ENCODE measurements at places on chromosomes 7 and 10.

DNA sequence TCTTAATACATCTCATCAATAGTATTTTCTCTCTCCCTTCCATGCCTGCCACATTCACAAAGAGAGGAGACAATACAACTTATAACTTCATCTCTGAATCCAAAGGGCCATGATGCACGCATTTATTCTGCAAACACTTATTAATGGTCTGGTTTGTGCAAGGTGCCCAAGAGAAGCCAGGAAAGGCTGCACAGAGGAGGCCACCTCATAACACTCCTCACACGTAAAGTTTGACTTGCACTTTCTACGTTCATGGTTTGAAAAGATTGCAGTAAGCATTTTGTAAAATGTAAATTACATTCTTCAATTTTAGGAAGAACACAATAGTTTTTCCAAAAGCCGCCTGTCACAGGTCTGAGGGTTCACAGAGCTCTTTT lies 1.2 kb upstream of the PALS2 start:
- no peak for DNase-seq

DNA sequence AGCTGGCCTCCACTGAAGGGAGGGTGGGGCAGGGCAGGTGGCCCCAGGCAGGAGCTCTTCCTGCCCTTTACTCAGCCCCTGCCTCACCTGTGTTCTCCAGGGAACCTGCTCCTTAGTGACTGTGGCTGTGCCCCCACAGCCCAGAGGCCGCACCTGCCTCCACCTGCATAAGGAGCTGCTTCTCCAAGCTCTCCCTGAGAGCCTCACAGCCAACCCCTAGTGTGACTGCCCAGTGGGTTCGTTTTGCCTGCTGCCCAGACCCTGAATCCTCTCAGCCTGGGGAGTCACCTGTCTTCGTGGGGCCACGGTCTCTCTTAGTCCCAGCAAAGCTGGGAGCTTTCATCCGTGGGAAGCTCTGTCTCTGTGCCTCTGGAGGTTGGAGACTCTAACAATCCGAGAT lies 94.4 kb downstream of the GLRX3 start:
- DNase-seq = no peak

DNA sequence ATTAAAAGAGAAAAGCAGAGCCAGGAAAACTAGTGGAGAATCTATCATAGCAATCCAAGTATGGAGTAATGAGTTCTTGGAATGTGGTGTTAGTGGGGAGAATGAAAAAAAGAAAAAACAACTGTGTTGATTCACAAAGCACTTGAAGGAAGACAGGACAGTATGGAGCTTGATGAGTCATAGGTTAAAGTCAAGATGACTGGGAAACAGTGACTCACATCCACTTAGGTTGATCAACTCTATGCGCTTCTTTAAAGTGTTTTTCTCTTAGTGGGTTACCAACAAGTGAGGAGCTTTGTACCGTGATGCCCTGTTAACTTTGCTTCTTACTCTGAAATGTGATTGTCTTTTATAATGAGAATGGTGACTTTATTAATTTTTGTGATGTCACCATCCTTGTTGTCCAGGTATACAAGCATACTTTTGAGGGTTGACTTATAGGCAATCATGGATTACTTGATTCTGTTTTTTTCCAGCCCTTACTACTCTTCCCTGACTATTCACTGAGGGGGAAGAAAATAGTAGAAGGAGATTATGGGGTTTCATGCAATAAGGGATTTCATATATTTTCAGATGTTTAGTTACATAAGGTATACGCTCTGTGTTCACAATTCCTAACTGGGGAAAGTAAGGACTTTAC lies 32.1 kb upstream of the MDFIC start:
- peak; percentile 95 for DNase-seq

GRCh38 chr7:33748793-33749192 lies 156.5 kb upstream of the BMPER start:
- DNase-seq = no peak

GRCh38 chr10:119283818-119284217 lies 76.4 kb downstream of the GRK5 start:
- no peak for DNase-seq

GRCh38 chr10:77602913-77603533 lies 34.6 kb downstream of the KCNMA1 start:
- no peak for DNase-seq

DNA sequence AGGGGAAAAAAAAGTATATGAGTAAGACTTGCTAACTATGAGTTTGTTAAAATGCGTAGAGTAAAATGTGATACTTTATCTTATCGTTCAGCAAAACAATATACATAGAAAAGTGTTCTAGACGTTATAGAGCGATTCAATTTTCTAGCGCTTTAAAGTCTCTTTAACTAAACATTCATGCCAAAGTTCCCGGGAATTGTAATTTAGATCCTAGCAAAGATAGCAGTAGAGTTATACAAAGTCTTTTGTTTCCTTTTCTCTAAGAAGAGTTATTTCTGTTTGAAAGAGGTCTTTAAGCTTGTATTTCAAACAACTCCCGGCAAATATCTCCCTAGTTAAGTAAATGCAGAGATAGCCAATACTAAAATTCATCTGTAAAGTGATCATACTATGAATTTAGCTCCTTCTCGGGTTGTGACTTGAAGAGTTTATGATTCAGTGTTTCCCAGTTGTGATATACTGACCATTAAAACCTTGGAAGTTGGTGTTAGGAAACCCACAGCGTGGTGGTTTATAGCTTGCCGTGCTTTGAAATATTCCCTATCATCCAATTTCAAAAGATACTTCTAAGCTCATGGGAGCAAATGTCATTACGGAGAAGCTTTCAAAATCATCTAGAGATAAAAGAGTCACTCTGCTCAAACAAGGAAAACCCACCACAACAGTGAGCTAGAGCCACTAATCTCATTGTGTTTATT lies 171.7 kb downstream of the CSTF2T start:
- DNase-seq = no peak

- DNase-seq = no peak
These were observed 145.5 kb upstream of the PDE1C start for GRCh38 chr7:32215697-32216096.

GRCh38 chr10:36766940-36767339 lies 358.5 kb upstream of the ANKRD30A start:
- DNase-seq = peak; percentile 44

GRCh38 chr7:116679500-116679899 lies 7.5 kb downstream of the MET start:
- DNase-seq = no peak

DNA sequence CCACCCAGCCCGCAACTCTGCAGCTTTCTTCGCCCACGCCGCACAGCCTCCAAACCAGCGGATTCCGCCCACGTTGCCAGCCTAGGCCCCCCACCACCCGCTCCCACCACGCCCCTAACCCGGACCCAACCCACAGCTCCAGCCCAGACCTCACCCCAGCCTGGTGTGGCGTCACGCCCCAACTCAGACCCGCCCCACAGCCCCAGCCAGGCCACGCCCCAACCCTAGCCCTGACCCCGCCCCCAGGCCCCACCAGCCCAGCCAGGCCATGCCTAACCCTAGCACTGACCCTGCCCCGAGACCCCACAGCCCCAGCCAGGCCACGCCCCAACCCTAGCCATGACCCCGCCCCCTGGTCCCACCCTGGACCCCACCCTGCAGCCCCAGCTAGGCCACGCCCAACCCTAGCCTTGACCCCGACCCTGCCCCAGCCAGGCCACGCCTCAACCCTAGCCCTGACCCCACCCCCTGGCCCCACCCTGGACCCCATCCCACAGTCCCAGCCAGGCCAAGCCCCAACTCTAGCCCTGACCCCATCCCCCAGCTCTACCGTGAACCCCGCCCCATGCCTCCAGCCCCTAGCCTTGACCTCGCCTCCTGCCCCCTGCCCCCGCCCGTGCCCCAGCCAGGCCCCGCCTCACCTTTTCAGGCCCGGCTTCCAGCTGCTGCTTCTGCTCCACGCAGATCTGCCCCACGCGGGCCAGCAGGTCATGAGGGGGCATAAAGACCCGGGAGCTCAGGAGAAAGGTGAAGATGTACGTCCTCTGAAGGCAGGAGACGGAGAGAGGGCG lies 64.0 kb downstream of the RASGEF1A start:
- DNase-seq = no peak

GRCh38 chr10:132886211-132887099 lies 55.9 kb downstream of the CFAP46 start:
- DNase-seq = no peak

GRCh38 chr10:62761115-62761514 lies 43.4 kb upstream of the ADO start:
- no peak for DNase-seq
